ENCODE measurements at places on chromosomes 5 and 9.

DNA sequence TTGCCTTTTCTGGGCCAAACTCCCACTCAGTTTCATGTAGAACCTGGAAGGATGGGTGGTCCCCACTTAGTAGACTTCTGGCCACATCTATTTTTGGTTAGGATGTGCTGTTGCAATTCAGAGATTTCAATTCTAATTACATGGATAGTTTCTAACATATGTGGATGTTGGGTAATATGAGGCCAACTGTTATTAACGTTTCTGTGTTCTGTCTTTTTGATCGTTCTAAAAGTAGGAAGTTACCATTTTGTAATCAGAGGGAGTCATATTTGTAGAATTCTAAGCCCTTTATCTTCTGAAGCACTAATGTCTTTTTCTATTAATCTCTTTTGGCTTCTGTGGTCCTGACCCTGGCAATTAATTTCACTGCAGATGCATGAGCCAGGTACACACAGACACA, 141.6 kb upstream of the SPEF2 start:
- DNase-seq = no peak

DNA sequence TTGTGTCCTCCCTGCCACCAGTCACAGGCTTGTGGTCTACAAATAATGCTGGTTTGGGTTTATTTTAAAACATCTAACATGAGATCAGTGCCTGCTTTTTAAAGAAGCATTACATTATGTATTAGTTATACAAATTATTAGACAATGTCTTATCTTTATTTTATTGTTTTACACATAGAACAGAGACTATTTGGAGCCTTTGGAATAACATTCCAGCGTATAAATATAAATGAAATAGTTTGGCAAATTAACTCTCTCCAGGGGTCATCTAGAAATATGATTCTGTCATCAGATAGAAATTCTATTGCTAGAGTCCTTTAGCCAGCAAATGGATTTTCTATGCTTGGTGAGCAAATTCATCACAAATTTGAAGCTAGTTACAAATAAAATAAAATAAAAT, 22.4 kb downstream of the MAP1B start:
- no peak for DNase-seq

DNA sequence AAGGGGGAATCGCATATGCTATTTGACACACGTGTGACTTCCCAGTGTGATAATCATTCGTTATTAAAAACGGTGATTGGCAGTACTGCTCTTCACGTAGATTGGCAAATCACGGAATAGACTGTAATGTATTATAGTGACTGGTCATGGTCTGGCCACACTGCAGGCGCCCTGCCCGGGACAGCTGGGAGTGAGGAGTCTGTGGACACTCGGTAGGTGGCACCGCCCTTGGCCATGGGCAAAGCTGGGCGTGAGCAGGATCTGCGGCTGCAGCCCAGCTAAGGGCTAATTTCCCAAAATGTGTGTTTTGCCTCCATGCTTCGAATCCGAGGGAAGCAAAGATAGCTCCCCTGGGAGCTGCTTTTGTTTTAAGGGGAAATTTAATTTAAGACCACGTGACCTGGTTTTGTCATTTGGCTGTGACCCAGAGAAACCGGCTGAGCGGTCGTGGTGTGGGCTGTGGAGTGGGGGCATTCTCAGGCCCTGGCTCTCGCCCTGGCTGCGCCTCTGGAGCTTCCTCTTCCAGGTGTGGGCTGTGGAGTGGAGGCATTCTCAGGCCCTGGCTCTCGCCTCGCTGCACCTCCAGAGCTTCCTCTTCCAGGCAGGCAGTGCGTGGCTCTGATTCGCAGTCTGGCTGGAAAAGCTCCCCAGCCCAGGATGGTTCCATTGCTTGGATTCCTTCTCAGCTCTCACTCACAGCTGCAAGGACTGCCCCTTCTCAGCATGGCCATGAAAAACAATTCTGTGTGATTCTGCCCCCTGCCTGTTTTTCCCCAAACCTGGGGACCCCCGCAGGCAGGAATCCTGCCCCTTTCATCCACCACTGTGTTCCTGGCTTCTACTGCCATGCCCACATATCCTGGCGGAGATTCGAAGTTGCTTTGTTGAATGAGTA, 131.1 kb downstream of the OLFM1 start:
- DNase-seq = no peak

DNA sequence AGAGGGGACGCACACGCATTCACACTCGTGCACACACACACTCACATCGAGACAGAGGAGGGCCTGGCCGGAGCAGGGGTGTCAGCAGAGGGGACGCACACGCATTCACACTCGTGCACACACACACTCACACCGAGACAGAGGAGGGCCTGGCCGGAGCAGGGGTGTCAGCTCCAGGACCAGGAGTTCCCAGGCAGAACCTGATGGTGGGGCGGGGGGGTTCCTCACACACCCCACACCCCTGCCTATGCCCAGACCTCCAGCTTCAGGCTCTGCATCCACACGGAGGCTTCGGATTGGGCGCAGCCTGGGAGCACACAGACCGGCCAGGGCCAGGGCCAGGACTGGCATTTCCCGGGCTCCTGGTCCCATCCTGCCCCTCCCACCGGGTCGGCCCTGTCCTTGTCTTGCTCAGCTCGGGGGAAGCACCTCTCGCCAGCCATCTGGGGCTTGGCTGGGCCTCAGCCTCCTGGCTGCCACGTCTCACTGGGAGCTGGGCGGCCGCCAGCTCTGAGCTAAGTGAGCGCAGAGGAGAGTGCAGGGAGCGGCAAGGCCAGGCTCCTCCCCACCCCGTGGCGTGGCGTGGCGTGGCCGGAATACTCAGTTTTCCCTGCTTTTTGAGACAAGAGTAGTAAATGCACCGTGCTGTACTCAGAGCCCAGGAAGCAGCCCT, 31.3 kb downstream of the ADAMTS2 start:
- no peak for DNase-seq

DNA sequence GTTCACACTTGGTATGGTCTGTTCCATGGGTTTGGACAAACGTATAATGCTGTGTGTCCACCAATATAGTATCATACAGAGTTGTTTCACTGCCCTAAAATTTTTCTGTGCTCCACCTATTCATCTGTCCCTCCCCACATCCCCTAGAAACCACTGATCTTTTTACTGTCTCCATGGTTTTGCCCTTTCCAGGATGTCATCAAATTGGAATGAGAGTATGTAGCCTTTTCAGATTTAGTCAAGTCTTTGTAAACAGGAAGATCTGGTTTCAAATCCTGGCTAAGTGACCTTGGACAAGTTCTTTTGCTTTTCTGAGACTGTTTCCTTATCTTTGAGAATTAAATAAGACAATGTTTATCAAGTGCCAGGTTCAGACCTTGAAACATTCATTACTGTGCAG, 13.2 kb upstream of the LVRN start:
- no peak for DNase-seq

- no peak for DNase-seq
Measured at GRCh38 chr9:126166291-126166690, 160.3 kb upstream of the MVB12B start.

- DNase-seq = no peak
Measured at GRCh38 chr5:128708841-128709240, 170.8 kb upstream of the FBN2 start.

GRCh38 chr9:89427621-89428221, 70.2 kb downstream of the SEMA4D start:
- peak; percentile 85 for DNase-seq

GRCh38 chr5:147674411-147674810, 108.1 kb downstream of the JAKMIP2 start:
- no peak for DNase-seq

DNA sequence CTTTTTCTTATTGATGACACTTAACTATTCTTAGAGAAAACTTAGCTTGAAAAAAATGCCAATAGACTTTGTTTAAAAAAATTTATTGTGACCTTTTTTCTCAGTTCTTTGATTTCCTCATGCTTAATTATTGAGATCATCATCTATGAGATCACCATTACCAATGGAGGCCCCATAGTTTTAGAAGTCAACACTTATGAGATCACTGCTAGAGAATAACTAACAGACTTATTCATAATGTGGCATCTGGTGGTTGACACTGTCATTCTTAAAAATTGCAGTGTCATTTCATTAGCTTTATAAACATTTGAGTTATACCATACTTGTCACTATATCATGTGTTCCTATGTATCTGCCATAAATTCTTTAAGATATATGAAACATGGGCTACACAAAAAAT, 14.9 kb upstream of the FEM1C start:
- no peak for DNase-seq

- no peak for DNase-seq
Measured at GRCh38 chr9:125995006-125995405, 247.8 kb downstream of the PBX3 start.

DNA sequence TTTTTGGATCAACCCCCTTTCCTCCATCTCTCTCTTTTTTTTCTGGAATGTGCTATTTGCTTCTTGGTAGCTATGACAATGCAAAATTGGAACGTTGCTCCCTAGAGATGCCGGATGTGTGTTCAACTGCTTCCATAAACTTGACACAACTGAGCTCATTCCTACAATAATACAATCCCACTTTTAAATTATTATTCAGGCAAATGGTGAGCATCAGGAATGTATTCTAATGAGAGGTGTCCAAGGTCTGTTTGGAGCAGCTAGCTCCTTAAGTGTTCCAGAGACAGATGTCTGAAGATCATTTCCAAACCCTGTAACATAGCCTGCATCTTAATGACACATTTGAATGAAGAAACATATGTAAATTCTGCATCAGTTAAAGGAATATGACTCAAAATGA, 518.4 kb downstream of the TAF11L14 start:
- DNase-seq = no peak

GRCh38 chr5:1946122-1946677, 63.5 kb upstream of the IRX4 start:
- no peak for DNase-seq

DNA sequence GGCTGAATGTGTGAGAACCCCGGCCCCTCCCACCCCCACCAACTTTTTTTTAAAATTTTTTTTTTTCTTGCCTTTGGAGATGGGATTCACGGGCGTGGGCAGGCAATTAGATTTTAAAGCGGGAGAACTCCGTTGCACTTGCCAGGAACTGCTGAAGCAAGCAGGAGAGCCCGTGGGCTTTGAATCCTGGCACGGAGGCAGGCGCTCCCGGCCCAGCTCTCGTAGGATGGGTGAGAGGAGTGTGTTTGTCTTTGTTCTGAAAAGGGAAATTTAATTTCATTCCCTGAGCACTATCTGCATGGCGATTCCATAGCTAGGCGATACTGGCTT, 54.3 kb upstream of the BOD1 start:
- DNase-seq = no peak

DNA sequence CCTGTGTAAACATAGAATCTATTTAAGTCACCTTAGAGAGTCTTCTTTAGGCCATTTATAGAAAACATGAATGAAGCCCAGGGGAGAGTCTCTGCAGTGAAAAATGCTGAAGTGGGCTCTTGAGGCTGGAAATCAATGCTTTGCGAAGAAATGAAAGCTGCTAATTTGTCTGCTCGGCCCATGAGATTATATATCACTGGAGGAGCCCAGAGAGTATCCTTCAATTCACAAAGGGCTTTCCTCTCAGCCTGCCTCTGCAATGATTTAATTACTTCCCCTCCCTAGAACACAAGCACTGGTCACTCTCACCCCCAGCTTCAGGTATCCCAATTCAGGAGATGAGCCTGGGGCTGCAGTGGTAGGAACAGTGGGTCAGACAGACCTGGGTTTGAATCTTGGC, 8.2 kb upstream of the DRD1 start:
- no peak for DNase-seq

GRCh38 chr5:125411071-125411743, 664.8 kb upstream of the ZNF608 start:
- DNase-seq = no peak

- DNase-seq = no peak
Measured at GRCh38 chr9:19381656-19382055, 1.6 kb upstream of the RPS6 start.

- no peak for DNase-seq
Measured at GRCh38 chr5:10348258-10348657, 5.2 kb upstream of the MARCHF6 start.

- DNase-seq = no peak
Measured at GRCh38 chr9:92749934-92750315, 14.7 kb downstream of the BICD2 start.

DNA sequence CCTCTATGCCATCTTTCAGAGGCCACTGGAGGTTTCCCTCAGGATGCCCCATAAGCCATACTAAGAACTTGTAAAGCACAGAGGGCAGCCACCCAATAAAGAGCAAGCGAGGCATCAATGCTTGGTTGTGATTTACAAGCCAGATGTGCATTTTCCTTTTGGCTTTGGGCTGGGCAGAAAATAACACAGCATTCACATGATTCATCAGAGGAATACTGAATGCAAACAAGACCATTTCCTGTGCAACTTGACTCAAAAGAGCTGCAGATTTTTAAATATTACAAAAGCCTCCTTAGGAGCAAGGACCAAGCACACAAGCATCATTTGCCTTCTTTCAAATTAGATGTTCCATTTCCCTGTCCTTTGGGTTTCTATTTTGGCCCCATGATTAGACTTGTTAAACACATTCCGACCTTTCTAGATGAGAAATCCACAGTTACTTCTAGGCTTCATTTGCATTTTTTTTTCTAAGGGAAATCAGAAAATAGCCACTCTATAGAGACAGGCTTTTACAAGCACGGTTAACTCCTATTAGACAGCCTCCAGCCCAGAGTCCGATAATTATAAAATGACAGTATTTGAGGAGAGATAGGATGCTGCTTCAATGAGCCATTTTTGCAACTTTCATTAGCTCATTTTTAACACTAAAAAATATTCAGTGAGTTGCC, 207.8 kb downstream of the SEMA5A start:
- no peak for DNase-seq

- no peak for DNase-seq
Measured at GRCh38 chr5:8059337-8059736, 190.4 kb downstream of the MTRR start.

DNA sequence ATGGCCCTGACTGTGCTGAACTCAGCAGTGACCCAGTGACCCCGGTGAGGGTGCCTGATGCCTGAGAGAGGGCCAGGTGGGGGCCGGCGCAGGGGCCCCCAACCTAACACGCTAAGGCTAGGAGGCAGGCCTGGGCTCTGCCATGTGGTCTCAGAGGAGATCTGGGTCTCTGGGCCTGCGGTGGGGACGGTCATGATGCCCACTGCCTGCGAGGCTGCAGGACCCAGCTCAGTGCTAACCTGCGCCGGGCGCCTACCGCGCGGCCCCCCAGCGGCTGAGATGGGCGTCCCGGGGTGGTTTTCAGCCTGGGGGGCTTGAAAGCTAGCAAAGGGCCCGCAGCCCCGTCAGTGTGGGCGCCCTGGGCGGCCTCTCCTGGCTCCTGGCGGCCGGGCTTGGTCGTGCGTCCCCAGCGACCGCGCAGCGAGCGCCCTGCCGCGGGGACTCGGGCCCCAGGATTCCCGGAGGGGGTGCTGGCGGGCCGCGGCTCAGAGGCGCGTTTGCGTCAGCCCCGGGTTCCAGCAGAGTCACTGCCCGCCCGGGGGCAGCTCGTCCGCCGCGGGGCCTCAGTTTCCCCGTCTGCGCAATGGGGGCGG, 2.5 kb downstream of the EGFL7 start:
- DNase-seq = no peak

DNA sequence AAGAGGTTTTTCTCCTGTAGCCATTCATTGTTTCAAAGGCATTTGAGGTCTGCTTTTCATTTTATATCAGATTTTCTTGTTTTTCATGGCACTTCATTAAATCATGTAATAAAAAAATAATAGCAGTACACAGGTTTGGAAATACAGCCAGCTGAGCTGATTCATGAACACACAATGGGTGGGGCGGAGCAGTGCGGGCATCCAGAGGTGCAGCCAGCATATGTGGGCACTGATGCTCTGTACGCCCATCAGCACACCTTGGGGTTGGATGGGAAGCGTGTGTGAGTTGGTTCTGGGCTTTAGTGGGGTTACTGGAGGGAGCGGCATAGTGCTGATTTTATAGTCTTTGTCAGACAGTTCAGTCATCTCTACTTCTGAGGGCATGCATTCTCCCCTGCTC, 54.2 kb upstream of the IRX4 start:
- DNase-seq = no peak
